ENCODE measurements at places on chromosomes 2 and 18.

DNA sequence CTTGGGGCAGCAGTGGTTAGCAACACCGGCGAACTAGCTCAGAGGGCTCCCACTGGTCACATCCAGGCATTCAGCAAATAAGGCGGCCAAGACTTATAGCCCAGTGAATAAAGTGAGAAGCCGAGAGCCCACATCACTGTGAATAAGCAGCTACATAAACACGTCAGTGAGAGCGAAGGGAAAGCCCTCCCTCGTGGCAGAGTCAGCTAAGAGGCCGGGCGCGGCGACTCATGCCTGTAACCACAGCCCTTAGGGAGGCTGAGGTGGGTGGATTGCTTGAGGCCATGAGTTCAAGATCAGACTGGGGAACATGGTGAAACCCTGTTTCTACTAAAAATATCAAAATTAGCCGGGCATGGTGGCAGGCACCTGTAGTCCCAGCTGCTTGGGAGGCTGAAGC, 5.2 kb downstream of the D2HGDH start:
- no peak for DNase-seq

- no peak for DNase-seq
Measured at GRCh38 chr2:212692466-212692865, 153.9 kb upstream of the ERBB4 start.

- DNase-seq: no peak
Measured at GRCh38 chr18:24585996-24586566, 125.6 kb downstream of the HRH4 start.

- DNase-seq: no peak
Measured at GRCh38 chr2:234544659-234545611, 48.1 kb upstream of the ARL4C start.

GRCh38 chr2:16860627-16861026, 195.0 kb upstream of the CYRIA start:
- DNase-seq: no peak

DNA sequence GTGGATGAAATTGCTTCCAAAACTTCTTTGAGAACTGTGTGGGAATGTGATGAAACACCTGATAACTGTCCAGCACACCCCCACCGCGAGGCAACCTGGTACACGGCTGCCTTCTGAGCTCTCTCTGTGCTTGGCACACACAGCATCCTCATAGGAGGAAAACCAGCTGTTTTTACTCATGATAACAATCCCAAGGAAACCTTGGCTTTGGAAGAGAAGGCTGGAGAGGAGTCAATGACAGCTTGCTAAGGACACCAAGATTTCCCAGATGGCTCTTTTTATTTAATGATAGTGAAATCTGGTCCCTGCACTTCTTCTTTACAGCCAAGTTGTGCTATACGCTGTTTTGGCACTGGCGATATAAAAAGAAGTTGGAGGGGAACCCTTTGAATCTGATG, 232.5 kb upstream of the FN1 start:
- DNase-seq: no peak

DNA sequence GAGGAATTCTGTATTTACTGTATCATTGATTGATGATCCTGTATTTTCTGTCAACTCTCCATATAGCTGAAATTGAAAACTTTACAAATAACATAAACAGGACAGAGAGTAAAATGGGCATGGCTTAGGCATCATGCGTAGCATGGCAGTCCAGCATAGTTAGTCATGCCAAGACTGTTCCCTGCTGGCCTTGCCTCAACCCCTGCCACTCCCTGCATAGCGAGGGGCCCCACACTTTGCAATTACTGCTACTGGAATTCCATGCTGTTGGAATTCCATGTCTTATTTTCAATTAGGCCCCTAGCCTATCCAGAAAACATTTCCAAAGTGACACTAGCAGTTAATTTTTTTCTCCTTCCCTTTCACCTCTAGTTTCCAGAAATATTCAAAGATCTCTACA, 15.1 kb upstream of the SOX11 start:
- no peak for DNase-seq

GRCh38 chr2:238742066-238742465, 105.8 kb upstream of the TWIST2 start:
- DNase-seq: no peak

DNA sequence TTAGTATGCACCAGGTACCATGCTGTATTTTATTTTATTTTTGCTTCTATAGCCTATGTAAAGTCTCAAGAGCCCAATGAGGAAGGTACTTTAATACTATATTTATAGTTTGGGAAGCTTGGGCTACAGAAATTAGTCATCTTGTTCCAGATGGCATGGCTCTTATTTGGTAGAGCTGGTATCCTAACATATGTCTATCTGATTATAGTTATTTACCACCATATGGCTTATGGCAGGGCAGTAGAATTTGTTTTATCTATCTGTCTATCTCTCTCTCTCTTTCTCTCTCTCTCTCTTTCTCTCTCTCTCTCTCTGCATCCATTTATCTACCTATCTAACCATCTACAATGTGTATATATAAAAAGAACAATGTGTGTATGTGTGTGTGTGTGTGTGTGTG, 1293.7 kb upstream of the SLC39A10 start:
- DNase-seq: no peak

- no peak for DNase-seq
Measured at GRCh38 chr2:15601681-15602080, 10.0 kb downstream of the DDX1 start.

DNA sequence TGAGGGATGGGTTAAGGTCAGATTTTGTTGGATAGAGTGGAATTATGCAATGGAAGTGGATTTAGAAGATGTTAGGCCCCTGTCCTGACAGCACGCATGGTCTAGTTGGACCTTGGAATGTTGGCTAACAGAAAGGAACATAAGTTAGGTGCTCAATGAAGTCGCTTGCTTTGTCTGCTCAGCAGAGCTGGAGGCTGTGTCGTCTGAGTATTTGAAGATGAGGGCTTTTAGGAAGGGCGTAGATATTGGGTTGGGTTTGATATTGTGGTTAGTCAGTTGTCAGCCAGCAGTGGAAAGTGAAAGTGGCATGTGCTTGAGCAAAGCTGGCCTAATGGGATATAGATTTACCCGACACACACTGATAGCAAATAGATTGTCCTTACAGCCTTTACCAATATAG, 239.3 kb downstream of the PRKCE start:
- no peak for DNase-seq

GRCh38 chr2:69260666-69261065, 126.4 kb downstream of the GFPT1 start:
- no peak for DNase-seq

- no peak for DNase-seq
Measured at GRCh38 chr2:68579689-68580088, 63.7 kb upstream of the PROKR1 start.

DNA sequence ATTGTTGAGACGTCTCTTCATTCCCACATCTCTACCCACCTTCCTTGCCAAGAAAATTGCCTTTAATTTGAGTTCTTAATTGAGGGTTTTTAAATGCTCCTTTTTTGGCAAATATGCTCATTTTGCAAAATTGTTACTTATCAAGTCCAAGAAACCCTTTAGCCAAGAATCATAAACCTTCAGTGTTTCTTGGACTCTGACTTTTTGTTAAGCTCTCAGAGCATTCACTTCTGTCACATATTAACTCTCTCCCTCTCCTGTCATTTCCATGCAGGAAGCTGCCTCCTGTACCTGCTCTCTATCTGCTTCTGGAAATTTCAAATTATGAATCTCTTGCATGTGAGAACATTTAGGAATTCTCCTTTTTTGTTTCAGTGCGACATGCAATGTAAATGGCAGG, 100.0 kb upstream of the PIEZO2 start:
- DNase-seq: no peak

- DNase-seq: no peak
Measured at GRCh38 chr2:233404222-233404621, 49.9 kb downstream of the DGKD start.

GRCh38 chr2:205755923-205756322, 73.6 kb downstream of the NRP2 start:
- DNase-seq: no peak

DNA sequence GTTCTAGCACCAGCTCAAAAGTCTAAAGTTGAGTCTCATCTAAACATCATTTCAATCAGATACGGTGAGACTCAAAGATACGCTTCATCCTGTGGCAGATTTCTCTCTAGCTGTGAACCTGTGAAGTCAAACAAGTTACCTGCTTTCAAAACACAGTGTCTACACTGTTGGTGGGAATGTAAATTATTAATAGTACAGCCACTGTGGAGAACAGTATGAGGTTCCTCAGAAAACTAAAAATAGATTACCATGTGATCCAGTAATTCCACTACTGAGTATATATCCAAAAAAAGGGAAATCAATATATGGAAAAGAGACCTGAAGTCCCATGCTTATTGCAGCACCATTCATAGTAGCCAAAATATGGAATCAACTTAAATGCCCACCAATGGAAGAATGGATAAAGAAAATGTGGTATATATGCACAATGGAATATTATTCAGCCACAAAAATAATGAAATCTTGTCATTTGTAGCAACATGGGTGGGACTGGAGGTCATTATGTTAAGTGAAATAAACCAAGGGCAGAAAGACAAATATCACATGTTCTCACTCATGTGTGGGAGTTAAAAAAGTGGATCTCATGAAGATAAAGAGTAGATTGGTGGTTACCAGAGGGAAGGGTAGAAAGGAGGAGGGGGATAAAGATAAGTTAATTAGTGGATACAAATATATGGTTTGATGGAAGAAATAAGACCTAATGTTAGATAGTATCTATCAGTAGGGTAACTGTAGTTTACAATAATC, 11.7 kb downstream of the UBR3 start:
- no peak for DNase-seq

DNA sequence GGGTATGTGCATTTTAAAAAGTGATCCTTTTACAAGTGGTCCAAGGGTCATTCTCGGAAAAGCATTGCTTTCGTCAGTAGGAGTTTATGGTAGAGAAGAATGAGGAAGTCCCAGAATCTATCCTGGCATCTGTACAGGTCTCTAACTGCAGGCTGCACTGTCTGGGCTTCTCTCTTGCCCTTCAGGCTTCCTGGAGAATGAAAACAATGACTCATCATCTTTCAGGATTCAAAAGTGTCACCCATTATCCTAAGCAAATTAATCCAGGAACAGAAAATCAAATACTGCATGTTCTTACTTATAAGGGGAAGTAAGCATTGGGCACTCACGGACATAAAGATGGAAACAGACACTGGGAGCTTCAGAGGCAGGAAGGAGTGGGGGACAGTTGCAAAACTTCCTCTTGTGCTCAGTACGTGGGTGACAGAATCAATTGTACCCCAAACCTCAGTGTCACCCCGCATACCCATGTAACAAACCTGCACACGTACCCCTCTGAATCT, 60.2 kb upstream of the TXNDC2 start:
- DNase-seq: peak; percentile 71

DNA sequence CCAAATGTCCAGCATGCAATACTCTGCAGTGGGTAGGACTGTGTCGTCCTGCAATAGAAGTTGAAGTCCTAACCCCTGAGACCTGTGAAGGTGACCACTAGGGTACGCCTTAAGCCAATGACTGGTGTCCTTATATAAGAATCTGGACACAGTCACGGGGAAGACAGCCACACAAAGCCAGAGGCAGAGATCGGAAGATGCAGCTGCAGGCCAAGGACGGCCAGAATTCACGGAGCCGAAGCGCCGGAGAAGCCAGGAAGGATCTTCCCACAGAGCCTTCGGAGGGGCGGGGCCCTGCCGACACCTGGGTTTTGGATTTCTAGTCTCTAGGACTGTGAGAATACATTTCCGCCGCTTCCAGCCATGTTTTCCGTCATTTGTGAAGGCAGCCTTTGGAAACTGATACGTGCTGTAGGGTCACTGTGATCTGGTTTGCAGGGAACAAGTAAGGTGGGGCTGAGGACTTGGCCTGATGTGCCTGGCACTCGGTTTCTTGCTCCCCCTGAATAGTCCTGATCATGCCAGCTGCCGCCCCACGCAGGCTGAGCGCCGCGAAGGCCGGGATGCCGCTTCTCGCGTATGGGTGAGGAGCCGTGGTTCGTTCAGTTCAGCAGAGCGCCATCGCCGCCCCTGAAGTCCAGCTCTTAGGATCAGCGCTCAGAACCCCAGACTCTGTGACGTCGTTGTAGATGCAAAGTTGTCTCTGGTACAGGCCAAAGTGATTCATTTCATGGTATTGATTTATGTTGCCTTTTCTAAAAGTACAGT, 38.7 kb downstream of the PTGR3 start:
- no peak for DNase-seq

GRCh38 chr2:154497019-154497418, 201.5 kb upstream of the KCNJ3 start:
- no peak for DNase-seq

- no peak for DNase-seq
Measured at GRCh38 chr2:28544922-28545589, 49.2 kb downstream of the PLB1 start.

- no peak for DNase-seq
Measured at GRCh38 chr18:24063121-24063731, 48.7 kb downstream of the TTC39C start.

DNA sequence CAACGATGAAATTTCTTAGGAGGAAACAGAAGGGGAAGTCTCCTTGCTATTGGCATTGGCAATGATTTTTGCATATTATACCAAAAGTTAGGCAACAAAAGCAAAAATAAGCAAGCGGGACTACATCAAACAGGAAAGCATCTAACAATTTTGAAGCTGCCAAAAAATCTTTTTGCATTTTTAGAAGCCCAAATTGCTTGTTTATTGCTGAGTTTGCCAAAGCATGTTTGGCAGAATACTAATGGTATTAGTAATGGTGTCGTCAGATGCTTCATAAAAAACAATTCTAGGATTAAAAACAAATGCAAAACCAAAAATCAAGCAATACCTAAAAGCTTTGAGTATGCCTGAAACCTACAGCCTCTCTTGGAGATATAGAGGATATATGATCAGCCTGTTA, 80.0 kb downstream of the GALR1 start:
- no peak for DNase-seq

GRCh38 chr2:7801212-7801611, 880.6 kb upstream of the ID2 start:
- no peak for DNase-seq

- DNase-seq: no peak
Measured at GRCh38 chr2:238868067-238868524, 20.2 kb downstream of the TWIST2 start.

DNA sequence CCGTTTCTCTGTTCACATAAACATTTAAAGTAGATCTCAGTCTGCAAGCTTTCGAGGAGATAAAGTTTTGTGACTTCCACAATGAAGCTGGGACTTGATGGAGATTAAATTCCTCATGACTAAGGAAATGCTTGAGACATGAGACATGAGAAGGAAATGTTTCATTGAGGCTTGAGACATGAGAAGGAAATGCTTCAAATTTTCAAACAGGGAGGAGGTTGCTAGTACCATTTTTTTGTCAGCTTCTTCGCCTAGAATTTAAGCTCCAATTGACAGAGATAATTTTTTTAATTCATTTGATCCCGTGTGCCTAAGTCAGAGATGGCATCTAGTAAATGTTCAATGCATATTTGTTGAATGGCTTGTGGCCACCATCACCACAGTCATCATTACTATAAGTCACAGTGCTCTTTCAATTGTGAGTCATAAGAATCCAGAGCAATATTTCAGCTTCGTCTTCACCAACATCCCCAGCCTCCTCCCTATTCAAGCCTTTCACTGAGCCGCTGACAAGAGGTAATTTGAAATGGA, 543 bp upstream of the MARCHF4 start:
- DNase-seq: peak; percentile 68

- DNase-seq: no peak
Measured at GRCh38 chr2:229342376-229342775, 71.3 kb upstream of the PID1 start.

GRCh38 chr18:29217124-29217915, 1040.4 kb upstream of the CDH2 start:
- no peak for DNase-seq

GRCh38 chr18:474416-474815, 26.1 kb downstream of the COLEC12 start:
- no peak for DNase-seq

GRCh38 chr2:28445448-28446258, 50.2 kb upstream of the PLB1 start:
- DNase-seq: peak; percentile 36

GRCh38 chr18:56221195-56222065, 417.0 kb downstream of the TXNL1 start:
- DNase-seq: no peak

Data from pulmonary artery endothelial cell (primary cell).